Mucosa of descending colon (tissue), 3 donors: ENCODE measurements at places on chromosomes 5 and 9. TPM values are rescaled to one million over a fixed set of nuclear protein-coding genes. Genes with fewer than 3 reads are reported as not detected.

DNA sequence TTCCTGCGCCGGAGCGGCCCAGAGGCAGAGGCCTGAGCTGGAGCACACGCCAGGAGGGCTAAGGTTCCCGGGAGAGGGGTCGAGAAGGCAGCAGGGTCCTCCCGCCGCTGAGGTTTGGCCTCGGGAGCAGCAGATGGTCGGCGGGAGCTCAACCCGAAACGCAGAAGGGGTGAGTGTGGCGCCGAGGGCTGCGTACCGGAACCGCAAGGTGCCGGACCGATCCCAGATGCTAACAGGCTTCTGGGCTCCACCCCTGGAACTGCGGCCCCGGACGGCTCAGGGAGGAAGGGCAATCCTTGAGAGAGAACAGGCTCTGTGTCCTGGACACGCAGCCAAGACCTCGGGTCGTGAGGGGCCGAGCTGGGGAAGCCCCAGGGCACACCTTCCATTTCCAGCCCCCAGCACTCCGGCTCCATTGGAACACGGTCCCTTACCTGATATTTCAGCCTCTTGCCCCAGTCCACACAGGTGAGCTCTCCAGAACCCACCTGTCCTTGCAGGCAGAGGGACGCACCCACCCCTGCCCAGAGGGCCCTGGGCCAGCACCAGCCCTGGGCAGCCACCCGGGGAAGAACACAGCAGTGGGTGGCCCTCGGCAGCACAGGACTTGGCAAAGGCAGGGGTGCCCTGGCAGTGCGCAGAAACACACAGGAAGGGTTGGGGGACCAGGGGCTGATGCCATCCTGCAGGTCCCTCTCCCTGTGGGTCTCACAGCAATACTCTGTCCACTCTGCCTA is 1.4 kb downstream of the LHX3 start:
- DNase-seq = no peak

DNA sequence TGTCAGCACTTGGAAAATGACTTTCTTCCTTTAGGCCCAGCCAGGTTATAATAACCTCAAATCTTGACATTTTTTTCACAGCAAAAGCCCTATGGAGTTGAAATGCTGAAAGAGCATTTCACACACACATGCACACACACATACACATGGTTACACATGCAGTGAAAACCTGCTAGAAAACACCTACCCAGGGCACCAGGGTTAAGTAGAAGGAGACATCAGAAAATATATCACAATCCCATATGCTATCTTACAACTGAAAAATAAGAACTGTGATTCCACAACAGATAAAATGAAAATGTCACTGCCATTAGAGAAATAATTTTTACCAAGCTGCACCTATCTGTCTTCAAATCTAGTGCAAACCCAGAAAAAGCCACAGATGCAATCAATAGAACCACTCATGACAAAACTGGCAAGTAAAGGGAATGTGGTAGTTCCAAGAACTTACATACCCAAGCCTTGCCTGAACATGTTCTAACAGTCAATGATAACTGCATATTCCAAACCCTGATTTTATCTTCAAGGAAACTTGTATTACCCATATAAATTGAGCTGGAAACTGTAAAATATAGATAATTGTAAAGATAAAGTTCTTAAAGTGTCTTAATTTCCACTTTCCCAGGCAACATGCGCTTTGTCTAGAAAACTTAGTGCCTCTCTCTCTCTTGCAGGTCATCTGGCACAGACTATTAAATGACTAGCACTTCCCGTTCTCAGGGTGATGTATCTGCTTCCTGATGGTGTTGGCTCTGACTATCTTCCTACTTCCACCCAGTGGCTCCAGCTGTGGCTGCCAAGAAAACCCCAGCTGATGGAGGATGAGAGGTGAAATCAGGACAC is 250.2 kb upstream of the PTGER4 start:
- no peak for DNase-seq

CDO1 gene
- not detected for total RNA-seq

DNA sequence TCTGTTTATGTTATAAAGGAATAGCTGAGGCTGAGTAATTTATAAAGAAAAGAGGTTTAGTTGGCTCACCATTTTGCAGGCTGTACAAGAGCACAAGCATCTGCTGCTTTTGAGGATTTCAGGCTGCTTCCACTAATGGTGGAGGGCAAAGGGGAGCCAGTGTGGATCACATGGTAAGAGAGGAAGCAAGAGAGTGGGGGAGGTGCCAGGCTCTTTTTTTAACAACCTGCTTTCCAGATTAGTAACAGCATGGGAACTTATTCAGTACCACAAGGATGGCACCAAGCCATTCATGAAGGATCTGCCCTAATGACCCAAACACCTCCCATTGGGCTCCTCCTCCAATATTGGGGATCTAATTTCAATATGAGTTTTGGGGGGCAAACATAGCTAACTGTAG is 40.4 kb downstream of the CCL28 start:
- no peak for DNase-seq

DNA sequence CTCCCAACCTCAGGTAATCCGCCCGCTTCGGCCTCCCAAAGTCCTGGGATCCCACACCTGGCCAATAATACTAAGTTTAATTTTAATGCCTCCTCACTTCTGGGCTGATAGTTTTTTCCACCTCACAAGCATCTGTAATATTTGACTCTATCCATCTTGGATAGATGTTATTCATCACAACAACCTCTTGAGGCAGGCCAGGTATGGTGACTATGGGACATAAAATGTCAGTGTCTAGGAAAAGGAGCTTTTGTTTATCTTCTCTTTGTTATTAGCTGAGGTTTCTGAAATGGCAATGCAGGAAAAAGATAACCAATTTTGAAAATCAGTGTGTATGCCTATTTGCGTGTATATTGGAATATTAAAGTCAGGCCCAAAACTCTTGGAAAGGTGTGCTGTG is 1.2 kb upstream of the CCDC69 start:
- no peak for DNase-seq

- no peak for DNase-seq
Observed at GRCh38 chr9:108191065-108191464, 664.7 kb downstream of the ACTL7B start.

DNA sequence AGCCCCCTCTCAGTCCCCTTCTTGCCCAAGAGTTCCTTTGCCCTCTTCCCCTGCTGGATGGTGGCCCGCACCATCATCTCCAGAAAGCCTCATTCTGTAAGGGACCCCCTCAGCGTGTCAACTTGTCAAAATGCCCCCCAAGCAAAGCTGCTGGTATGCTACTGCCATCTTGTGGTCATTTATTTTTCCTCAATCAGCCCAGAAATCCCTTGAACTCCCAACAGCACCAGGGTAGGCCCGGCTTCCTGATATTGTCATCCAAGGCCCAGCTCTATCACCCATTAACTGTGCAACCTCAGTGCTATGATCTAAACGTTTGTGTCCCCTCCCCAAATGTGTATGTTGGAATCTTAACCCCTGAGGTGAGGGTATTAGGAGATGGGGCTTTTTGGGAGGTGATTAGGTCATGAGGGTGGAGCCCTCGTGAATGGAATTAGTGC is 53.2 kb upstream of the FBXW11 start:
- no peak for DNase-seq

GRCh38 chr9:113446323-113446740 is 17.2 kb upstream of the RGS3 start:
- no peak for DNase-seq

CPLANE1 gene
- 8.5 TPM for total RNA-seq
